ENCODE measurements at places on chromosomes 3 and 15. TPM values are rescaled to one million over a fixed set of nuclear protein-coding genes. Genes with fewer than 3 reads are reported as not detected.

Gene ZIC4
- total RNA-seq, result not detected

Gene TMIE
- total RNA-seq, result not detected

Gene NCKIPSD
- total RNA-seq, result 9.4 TPM

Gene SAMMSON
- not detected for total RNA-seq

Gene SIDT1
- total RNA-seq, result not detected

Gene WDR93
- 0.16 TPM for total RNA-seq

Gene CLDN1
- 0.17 TPM for total RNA-seq

Gene PLIN1
- total RNA-seq, result not detected

Gene IGSF11
- total RNA-seq, result 0.09 TPM

Gene COL8A1
- total RNA-seq, result 18.3 TPM

Gene RTP3
- total RNA-seq, result not detected

Gene GPR87
- total RNA-seq, result not detected

Gene P2RY14
- not detected for total RNA-seq

Gene KLHL6
- under 0.01 TPM for total RNA-seq

Gene ACP3
- total RNA-seq, result 1.4 TPM

Gene CMTM6
- total RNA-seq, result 43.4 TPM

Gene SLC12A8
- total RNA-seq, result 2.8 TPM

Gene NR1I2
- total RNA-seq, result under 0.01 TPM

Gene MITF
- total RNA-seq, result 16.7 TPM

Gene LRRC31
- not detected for total RNA-seq

Gene PCLAF
- total RNA-seq, result 20.8 TPM

Data from bronchial smooth muscle cell (primary cell).